ENCODE measurements at places on chromosomes 12 and 14.

DNA sequence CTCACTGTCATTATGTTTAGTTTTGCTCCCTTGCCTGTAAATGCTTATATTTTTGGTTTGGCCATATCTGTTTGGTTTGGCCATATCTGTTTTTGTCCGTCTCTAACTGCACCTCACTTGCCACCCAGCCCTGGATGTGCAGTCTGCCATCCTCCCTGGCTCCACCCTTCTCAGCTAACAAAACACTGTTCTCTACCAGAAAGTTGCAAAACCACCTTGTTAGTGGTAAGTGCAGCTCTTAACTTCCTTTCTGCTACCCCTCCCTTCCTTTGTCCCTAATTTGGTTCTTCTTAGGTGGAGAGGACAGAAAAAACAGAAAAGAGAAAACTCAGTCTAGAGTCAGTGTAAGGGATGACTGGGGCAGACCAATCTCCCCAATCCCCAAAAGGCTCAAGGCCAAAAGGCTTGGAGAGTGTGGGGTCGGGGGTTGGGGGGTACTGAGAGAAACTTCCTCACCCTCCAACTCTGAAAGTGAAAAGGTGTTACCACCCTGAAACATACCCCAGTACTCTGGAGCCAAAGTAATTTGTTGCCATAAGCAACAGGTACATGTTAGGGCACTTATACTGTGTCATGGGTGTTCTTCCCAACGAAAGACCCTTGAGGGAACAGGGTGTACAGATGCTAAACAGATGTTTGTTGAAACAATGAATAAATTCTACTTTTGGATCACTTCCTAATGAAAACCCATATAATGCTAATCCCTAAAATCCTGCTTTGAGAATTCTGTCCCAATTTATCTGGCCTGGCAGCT, 5.0 kb downstream of the BIN2 start:
- no peak for DNase-seq

DNA sequence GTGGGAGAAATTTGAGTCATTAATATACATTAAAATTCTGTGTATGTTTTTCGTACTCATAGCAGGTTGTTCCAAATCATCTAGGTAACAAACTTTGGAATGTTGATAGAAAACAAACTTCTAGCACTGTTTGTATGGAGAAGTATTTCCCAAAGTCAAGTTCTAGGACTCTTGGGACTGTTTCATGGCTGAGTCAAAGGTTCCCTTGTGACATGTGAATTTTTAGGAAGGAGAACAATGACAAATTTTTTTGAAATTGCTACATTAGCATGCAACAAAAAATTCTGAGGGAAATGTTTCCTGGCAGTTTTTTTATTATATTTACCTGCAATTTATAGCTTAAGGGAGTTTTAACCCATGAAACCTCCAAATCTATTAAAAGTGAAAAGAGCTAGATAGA, 73.8 kb downstream of the RASSF8 start:
- DNase-seq, result no peak

DNA sequence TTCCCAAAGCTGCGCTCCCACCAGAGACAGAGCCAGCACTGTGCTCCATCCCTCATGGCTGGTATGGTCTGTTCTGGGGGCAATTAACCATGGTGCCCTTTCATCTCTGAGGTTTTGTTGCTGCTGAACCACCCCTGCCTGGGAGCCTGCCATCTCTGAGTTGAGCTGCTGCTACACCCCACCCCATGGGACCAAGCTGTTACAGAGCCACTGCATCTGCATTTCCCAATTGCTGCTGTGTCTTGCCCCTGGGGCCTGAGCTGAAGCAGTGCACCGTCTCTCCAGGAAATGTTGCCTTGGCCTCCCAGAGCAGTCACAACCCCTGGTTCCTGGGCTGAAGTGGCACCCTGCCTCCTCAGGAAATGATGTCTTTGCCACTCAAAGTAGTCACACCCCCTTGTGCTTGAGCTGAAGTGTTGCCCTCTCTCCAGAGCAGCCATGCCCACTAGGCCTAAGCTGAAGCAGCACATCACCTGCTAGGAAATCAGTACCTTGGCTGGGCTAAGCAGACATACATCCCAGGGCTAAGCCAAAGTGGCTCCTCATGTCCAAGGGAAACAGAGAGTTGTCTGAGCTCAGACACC, 140.3 kb downstream of the RERGL start:
- no peak for DNase-seq

GRCh38 chr12:82942991-82943401, 256.3 kb downstream of the TMTC2 start:
- no peak for DNase-seq

GRCh38 chr12:18824287-18824686, 86.4 kb downstream of the CAPZA3 start:
- DNase-seq, result no peak

DNA sequence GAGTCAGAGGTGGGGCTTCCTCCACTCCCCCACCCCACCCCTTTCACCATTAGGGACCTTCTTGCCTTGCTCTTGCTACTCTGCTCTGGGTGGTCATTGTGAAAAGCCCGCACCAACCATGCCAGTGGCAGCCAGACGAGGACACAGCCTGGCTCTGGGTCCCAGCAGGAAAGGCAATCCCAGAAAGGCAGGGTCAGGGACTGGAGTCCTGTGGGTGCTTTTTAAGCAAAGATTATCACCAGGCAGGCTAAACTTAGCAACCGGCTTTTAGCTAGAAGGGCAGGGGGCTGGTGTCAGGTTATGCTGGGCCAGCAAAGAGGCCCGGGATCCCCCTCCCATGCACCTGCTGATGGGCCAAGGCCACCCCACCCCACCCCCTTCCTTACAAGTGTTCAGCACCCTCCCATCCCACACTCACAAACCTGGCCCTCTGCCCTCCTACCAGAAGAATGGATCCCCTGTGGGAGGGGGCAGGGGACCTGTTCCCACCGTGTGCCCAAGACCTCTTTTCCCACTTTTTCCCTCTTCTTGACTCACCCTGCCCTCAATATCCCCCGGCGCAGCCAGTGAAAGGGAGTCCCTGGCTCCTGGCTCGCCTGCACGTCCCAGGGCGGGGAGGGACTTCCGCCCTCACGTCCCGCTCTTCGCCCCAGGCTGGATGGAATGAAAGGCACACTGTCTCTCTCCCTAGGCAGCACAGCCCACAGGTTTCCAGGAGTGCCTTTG, 1.2 kb upstream of the GAPDH start:
- DNase-seq, result peak; percentile 67

DNA sequence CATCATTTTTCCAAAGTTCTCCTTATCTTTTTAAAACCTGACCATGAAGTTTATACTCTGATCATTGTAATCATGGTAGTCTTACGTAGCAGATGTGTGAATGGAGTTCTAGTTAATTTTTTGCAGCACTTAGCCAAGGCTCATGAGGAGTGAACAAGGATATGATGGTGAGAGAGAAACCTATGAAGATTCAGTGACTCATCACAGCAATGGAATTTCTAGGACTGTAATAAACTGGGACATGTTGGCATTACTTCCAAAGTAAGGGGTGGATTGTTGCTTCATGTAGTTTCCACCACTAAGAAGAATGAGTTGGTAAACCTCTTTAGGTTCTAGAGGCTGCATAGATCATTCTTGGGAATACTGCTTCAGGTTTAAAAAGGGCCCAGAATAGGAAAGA, 102.7 kb downstream of the LRRIQ1 start:
- no peak for DNase-seq

DNA sequence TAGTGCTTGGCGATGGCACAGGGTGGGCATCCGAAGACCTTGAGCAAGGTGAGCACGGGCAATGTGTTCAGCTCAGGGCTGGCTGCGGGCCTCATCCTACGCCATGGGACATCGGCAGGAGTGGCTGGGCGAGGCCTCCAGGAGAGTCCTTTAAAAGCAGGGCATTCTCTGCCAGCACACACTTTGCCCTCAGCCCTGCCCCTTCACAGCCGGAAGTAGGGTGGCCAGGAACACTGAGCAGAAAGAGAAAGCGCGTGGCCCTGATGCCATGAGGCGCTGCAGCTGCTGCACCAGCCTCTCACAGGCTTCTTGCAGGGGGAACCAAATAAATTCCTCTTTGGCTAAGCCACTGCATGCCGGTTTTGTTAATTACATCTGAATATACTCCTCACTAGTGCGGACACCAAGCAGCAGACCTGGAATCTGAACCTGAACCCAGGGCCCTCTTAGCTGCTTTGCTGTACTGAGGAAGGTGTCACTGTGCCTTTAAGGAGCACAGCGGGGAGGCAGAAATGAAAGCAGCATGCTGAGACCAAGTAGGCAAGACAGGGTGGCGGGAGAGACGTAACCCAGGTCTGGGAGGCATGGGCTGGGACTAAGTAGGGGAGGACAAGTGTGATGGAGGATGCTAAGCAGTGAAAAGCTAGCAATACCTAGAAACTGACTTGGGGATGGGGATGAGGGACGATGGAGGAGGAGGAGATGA, 155.2 kb downstream of the TTC7B start:
- DNase-seq, result no peak

DNA sequence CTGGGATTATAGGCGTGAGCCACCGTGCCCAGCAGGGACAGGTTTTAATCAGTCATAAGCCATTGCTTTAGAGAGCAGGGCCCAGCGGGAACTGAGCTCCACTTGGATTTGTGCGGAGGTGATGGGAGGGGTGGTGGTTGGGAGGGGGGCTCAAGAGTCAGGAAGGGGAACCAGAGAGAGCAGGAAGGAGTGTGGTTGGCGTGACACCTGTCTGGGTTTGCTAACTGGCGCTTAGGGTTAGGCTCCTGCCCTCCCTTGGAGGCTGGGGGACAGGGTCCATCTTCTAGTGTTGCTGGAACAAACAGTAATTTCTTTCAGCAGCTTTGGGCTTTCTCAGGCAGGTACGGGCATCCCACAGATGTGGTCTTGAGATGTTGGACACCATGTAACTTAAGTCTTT, 7.5 kb upstream of the ALDH2 start:
- no peak for DNase-seq

GRCh38 chr12:87021400-87021799, 765.2 kb upstream of the MGAT4C start:
- no peak for DNase-seq

DNA sequence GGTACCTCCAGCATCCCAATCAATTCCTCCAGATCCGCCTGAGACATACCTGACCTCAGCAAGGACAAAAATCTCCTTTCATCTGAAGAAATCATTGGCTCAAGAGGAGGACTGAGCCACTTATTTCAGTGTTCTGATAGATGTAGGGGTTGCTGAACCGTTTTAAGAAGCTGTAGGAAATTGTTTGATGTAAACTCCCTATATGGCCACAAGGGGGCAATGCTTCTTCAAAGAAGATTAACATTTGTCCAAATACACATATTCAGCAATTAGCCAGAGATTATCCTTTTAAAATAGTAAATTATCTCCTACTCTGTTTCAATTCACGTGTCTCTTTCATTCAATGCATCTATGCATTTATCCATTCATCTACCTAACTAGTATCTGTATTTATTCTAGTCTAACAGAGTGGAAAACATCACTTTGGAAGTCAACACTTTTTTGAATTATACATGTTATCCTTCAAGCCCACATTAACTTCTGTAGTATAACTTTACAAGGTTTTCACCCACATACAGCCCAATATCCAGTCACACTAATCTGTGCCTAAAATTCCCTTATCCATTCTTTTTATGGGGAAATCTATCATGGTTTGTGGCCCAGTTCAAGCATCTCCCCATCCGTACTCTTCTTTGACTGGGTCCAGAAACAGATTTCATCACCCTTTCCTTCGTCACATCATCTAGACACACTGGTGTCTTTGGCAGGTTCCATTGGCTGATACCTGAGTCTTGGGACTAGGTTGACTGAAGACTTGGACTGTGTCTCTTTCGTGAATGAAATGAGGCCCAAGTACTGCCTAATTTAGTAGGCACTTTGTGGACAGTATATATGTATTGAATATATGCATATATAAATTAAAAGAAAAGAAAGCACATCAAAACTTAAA, 411.0 kb upstream of the OR4E1 start:
- peak; percentile 59 for DNase-seq

GRCh38 chr14:44316647-44317440, 190.2 kb downstream of the FSCB start:
- peak; percentile 86 for DNase-seq

GRCh38 chr14:37251775-37252174, 54.0 kb downstream of the MIPOL1 start:
- DNase-seq, result no peak

GRCh38 chr12:51923506-51924365, 16.4 kb downstream of the ACVRL1 start:
- DNase-seq, result no peak

GRCh38 chr12:2052826-2053678, at the start of gene CACNA1C:
Gene CACNA1C (plus strand): TSS chr12:2052987. CDS start chr12:2053563, 576 bp downstream.
- peak; percentile 61 for DNase-seq

DNA sequence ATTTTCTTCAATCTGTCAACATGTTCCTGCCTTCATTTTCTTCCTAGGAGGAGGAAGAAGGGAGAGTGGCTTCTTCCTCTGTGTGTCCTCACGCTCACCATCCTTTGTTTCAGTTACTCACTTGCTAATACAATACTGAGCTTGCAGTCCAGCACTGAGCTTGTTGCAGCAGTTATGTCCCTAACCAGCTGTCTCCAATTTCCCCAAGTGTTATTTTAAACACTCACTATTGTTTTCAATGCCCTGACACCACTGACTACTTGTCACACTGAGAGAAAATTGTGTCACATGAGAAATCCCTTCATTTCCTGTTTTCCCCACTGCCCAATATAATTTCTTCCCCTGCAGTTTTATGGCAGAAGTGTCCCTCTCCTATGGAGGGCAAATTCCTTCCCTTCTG, 53.4 kb downstream of the HSD17B6 start:
- no peak for DNase-seq

DNA sequence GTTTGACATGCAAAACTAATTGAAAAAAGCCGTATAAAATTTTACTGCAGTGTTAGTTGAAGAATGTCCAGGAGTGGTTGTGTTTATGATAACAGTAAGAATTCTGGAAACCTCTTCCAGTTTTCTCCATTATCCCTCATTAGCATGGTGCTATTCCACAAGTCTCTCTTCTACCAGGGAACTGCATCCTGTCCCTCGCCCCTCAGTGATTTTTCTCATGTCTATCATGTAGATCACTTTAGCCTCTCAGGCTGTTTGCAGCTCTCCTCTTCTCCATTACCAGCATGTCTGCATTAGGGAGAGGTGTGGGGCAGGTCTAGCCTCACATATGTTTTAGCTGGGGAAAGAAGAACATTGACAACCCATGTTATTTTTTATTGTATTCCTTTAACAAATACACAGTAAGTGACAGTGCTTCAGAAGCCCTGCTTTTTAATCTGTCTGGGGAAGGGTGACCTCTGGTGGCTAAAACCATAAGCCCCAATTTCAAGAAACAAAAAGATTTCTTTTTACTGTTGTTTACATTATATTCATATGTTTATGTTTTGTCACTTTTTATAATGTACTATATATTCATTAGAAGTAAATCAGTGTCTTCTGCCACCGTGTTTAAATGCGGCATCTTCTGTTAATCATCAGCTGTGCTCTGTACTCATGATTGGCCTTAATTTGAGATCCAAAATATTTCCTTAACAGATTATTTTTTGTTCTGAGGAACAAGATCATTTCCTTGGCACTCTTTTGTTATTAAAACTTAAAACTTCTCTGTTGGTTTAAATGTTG, 70.7 kb downstream of the RASSF8 start:
- DNase-seq, result peak; percentile 73

All from fibroblast of villous mesenchyme (primary cell).